Thyroid gland (tissue), 4 donors: ENCODE measurements at places on chromosomes 16 and 17. TPM values are rescaled to one million over a fixed set of nuclear protein-coding genes. Genes with fewer than 3 reads are reported as not detected.

DNA sequence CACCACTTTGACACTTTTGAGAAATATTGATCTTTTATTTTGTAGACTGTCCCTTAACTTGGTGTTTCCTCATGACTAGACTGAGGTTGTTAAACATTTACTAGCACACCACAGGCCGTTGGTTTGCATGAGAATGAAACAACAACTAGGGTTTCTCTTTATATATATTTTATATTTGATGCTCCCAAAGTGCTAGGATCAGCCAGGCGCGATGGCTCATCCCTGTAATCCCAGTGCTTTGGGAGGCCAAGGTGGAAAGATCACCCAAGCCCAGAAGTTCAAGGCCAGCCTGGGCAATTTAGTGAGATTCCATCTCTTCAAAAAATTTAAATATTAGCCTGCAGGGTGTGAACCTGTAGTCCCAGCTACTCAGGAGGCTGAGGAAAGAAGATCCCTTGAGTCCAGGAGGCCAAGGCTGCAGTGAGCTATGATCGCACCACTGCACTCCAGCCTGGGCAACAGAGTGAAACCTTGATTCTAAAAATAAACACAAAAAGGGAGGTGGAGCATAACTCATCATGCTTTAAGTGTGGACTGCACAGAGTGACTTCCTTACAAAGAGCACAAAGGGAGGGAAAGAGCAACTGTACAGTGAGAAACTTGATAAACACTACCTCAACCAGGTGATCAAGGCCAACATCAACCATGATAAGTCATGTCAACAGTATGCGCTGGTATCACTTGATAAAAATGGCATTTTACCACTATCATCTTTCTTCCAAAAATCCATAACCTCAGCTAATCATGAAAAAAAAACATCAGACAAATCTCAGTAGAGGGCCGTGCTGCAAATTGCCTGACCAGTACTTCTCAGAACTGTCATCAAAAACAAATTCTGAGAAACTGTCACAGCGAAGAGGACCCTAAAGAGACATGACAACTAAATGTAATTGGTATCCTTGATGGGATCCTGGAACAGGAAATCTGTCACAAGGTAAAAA, 72.8 kb upstream of the ATF7IP2 start:
- DNase-seq: no peak

GRCh38 chr17:2095536-2095910, 40.6 kb downstream of the HIC1 start:
- no peak for DNase-seq

HCRT gene
- total RNA-seq: not detected

- DNase-seq: no peak
Observed at GRCh38 chr16:73064212-73064993, 16.5 kb upstream of the ZFHX3 start.

PSMD12 gene
- 30.9 TPM for total RNA-seq

CTF1 gene
- 5.9 TPM for total RNA-seq

DNA sequence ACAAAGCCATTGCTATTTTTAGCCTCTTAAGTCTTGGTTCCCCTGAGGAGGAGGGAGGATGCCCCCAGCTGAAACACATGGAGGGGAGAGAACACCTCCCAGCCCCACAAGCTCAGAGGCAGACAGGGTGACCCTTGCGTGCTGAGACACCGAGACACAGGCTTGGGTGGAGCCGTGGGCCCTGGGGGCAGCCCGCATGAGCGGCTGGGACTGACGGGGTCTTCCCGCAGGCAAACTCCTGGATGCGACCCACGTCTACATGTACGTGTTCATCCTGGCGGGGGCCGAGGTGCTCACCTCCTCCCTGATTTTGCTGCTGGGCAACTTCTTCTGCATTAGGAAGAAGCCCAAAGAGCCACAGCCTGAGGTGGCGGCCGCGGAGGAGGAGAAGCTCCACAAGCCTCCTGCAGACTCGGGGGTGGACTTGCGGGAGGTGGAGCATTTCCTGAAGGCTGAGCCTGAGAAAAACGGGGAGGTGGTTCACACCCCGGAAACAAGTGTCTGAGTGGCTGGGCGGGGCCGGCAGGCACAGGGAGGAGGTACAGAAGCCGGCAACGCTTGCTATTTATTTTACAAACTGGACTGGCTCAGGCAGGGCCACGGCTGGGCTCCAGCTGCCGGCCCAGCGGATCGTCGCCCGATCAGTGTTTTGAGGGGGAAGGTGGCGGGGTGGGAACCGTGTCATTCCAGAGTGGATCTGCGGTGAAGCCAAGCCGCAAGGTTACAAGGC, 9.8 kb downstream of the SLC16A3 start:
- DNase-seq: peak; percentile 97

- DNase-seq: no peak
Observed at GRCh38 chr17:78125138-78125913, 3.2 kb downstream of the TMC6 start.
